NCI-H2081 treated with DMSO at 0.1 percent for 48 hours (cell line): ENCODE measurements at places on chromosomes 5 and 9.

DNA sequence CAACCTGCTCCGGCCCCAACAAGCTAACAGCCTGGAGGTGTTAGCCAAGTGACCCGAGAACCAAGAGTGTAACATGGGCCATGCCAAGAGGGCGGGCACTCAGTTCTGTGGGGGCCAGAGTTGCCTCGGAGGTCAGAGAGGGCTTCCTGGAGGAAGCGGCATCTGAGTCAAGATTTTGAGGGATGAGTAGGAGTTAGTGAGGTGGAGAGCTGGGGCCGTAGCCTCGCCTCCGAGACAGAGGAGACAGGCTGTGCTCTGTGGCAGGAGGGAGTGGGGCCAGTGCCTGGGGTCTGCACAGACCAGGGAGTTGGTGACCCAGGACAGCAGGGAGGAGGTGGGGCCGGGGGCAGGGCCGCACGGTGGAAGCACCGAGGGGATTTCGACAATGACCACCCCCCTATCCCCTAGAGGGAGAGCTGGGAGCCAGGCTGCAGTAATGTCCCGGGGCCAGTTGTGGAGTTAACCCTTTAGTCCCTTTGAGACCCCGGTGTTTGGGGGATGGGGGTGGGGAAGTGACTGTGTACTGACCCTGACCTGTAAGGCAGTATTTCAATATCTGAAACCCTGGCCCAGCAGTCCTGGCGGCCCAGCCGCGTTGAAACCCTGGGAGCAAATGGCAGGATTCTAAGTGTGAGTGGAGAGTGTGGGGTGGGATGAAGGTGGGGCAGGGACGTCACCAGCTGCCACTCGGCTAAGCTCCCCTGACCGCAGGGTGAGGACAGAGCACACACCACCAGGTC lies 148.7 kb upstream of the COL5A1 start:
- no peak for DNase-seq

- no peak for DNase-seq
Measured at GRCh38 chr9:93827545-93828330, 127.4 kb downstream of the BARX1 start.

DNA sequence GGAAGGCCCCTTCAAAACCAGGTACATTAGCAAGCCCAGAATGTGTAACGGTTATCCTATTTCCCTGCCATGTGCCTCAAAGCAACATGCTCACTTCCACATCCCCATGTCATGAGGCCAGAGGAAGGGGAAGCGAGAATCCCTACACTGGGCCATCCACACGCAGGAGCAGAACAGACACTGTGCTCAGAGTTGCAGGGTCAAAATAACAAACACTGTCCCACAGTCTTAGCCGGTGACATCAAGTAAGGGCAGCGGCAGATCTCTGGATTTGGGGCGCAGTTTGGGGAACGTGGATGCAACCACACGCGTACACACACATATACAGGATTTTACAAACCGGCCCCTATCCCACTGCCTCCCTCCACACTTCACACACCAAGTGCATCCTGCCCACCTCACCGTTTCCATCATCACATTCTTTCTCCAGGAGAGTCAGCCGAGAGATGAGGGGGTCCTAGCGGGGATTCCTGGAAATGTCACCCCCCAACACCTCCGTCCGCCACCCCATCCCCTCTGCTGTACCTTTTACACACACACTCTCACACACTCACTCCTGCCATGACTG lies 776 bp downstream of the APBA1 start:
- DNase-seq, result no peak

DNA sequence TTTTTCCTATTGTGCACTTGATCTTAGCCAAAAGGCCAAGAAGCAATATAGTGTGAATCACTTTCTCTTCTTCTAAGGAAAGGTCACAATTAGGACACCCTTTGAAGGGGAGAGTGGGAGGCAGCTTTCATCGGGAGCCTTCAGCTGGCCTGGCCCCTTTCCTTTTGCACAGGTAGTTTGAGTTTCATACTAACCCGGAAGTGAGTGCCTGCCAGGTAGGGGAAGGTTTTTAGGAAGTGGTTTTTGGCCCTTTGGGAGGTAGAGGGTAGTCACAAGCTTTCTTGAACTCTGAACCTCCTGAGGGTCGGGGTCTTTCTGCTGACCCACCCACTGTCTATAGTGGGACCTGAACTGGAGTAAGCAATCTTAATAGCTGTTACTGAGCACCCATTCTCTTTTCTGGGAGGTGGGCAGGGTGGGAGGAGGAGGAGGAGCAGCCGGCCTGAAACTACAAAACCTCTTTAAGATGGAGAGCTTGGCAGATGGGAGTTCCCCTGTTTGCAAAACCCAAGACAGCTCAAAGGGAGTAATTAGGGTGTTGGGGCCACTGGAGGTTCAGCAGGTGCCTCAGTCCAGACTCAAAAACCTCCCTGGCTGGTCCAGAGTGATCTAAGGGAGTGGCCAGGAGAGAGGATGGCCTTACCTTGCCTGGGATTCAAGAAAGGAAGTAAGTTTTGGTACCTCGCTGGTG lies 6.0 kb downstream of the LARP1 start:
- no peak for DNase-seq

GRCh38 chr5:39448506-39449128 lies 23.8 kb upstream of the DAB2 start:
- DNase-seq, result no peak

- DNase-seq, result peak; percentile 3
Measured at GRCh38 chr5:65483546-65484346, 2.0 kb upstream of the ADAMTS6 start.

DNA sequence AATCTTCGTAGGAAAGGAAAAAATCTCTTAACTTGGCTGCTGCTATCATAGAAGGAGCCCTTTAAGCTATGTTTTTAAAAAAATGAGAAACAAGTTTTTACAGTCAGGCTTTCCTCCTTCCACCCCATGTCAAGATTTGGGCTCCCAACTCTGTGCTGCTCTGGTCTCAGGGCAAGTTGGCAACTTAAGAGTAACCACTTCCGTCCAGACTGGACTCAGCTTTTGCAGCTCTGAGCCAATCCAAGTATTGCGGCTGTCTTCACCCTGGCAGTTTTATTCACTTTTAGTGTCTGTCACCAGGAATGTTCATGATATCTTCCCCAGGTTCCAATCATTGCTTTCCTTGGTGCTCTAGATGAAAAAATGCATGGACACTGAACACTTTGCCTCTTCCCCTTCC lies 115.9 kb upstream of the GAS1 start:
- no peak for DNase-seq

GRCh38 chr5:68565427-68565826 lies 349.9 kb downstream of the PIK3R1 start:
- no peak for DNase-seq

GRCh38 chr5:35436400-35437057 lies 181.1 kb upstream of the SPEF2 start:
- no peak for DNase-seq

DNA sequence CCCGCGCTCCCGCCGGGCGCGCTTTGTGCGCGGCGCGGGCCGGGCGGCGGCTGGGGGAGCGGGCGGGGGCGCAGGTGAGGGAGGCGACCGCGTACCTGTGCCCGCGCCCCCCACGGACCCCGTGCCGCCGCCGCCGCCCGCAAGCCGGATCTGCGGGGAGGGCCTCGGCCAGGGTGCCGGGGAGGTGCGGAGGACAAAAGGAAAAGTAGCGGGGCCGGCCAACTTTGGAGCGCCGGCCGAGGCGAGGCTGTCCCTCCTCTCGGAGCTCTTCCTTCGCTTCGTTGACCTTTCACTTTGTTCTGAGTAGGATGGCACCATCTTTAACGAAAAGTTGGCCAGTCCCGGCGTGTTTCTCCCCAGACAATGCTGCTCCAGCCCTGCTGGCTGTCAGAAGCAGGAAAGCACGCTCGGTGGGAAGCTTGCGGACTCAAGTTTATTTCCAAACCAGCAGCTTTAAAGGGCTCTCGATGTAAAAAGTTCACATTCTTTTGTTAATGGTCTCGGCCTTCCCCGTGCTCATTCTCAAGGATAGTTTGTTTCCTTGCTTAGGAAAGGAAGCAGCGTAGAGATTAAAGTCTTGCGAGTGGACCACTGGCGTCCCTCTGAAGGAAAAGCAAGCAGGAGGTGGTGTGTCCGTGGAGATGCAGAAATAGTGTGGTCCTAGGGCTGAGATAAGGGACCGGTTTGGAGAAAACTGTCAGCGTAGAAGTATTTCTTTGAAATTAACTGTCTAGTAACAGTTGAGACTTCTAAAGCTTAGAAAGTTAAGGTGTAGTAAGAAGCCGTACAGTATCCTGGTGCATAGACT lies 639 bp downstream of the EHMT1 start:
- no peak for DNase-seq

- DNase-seq, result no peak
Measured at GRCh38 chr9:92740446-92740961, 24.1 kb downstream of the BICD2 start.

DNA sequence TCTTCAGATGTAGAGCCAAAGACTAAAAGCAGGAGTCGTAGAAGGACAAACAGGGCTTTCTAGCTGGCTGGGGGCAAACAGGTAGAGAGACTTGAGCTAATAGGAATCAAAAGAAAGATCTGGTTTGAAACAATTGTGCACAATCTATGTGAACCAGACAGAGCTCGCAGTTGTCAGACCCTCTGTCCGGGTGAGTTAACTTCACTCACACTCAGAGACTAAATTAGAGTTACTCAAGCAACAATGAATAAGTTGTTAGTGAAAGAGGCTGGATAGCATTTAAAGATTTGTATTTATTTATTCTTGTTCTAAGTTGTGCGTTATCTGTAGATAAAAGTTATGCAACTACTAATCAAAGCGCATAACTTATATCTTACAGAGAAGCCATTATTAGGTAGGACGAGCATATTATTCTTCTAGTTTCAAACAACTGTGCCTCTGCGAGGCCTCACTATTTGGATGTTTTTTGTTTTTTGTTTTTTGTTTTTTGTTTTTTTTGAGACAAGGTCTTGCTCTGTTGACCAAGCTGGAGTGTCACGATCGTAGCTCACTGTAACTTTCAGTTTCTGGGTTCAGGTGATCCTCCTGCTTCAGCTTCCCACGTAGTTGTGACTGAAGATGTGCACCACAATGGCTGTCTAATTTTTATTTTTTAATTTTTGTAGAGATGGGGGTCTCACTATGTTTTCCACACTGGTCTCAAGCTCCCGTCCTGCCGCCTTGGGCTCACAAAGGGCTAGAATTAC lies 13.2 kb upstream of the LNPEP start:
- no peak for DNase-seq

GRCh38 chr5:172531704-172532026 lies 77.3 kb upstream of the SH3PXD2B start:
- no peak for DNase-seq

- no peak for DNase-seq
Measured at GRCh38 chr5:55633574-55634208, 78.4 kb downstream of the SLC38A9 start.

- DNase-seq, result no peak
Measured at GRCh38 chr9:130491830-130492482, 47.2 kb downstream of the ASS1 start.

DNA sequence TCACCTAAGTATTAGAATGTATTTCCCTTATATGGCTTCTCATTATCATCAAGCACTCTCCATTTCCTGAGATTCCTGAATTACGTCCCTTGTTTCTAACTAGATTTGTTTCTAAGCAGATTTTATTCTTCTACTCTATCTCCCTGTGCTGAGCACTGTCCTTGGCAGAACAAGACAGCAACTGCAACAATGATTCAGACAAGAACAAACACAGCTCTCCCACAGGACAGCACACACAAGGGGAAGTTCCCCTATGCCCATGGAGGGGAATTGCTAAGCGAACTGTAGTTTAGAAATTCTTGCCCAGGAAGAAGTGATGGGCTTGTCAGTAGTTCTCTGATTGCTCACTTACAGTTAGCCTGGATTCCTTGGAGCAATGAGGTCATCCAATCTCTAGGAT lies 759.9 kb downstream of the DTWD2 start:
- DNase-seq, result no peak

GRCh38 chr9:32707326-32707725 lies 71.9 kb upstream of the TAF1L start:
- DNase-seq, result no peak

DNA sequence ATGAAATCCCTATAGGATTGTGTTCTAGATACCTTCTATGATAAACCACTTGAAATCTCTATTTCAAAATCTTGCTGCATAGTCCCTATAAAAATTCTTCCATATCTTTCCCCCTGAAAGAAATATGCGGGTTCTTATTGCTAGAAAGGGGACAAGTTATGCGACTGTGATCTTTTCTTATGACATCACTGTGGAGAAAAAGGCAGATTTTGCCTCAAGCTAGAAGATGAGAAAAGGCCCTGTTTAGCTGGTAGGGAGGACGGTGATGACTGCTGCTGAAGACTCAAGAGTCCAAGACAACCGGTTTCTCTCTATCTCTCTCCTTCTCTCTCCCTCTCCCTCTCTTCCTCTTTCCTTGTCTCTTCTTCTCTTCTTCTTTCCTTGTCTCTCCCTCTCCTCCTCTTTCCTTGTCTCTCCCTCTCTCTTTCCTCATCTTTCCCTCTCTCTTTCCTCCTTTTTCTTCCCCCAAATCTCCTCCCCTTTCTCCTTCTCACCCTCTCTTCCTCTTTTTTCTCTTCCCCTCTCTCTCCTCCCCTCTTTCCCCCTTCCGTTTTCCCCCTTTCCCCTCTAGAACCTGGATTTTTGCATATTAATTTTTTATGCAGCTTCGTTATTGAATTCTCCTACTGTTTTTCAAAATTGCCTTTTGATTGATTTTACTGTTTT lies 5.3 kb downstream of the OR2S2 start:
- no peak for DNase-seq

GRCh38 chr5:163386352-163386751 lies 51.0 kb upstream of the CCNG1 start:
- no peak for DNase-seq

GRCh38 chr5:176632745-176633144 lies 2.3 kb downstream of the EIF4E1B start:
- no peak for DNase-seq

GRCh38 chr5:5421149-5421960 lies 1.1 kb upstream of the ICE1 start:
- no peak for DNase-seq

DNA sequence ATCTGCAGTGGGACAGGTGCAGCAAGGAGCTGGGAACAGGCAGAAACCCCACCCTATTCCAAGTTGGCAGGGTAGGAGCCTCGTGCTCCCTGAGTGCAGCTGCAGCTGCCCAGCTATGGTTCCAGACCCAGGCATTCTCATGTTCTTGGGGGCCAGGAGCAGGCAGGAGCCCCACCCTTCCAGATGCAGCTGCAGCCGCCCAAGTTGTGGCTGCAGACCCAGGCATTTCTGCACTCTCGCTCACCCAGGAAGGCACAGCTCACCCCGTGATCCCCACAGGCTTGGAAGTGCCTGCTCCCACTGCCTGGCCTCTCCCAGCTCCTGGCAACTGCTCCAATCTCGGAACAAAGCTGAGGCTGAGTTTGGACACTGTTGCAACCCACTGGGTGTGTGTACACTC lies 275.8 kb upstream of the ADRA1B start:
- DNase-seq, result no peak
